ENCODE measurements at places on chromosomes 3 and 15.

GRCh38 chr15:84604826-84605553, 4.2 kb downstream of the ZSCAN2 start:
- no peak for DNase-seq

DNA sequence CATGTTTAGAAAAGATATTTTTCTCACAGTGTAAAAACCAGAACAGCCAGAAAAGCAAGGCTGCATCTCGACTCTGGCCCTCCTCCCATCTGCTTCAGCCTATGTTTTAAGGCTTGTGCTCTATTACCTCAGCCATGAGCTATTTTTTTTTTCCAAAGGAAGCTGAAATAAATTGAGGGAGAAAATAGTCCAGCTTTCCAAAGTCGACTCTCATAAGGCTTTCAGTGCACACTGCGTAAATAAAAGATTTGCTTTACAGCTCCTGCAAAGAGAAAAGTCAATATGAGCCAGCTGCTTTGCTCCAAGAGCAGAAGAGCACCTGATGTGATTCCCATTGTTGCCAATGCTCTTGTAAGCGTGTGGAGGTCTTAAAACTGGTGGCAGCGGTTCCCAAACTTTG, 26.7 kb downstream of the SCG3 start:
- DNase-seq = no peak

DNA sequence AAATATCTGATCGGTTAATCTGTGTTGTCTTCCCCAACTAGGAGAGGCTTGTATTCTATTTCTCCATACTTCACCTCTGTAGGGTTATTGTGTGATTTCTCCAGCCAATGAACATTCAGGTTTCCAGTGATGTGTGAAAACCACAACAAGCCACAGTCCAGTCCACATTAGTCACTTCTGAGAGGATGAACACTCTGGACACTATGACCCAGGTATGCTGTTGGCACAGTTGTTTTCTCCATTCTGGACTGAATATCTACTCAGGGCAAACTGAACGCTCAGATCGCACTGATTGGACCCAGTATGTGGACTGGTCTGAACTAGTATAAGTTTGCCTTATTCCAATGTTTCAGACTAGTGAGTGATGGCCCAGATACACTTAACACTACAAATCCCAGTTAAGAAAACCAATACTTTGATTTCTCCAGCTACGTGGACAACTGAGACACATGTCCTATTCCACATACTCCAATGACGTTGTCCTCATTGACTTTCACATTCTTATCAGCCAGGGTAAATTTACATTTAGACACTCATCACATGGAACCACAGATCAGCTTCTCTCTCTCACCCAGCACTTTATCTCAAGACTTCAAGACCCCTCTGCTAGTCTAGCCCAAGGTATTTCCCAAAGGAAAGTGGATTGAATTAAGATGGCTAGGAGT, 587.4 kb upstream of the SGO1 start:
- no peak for DNase-seq

- DNase-seq = no peak
These were observed 22.8 kb upstream of the FLNB start for GRCh38 chr3:57985176-57985983.

DNA sequence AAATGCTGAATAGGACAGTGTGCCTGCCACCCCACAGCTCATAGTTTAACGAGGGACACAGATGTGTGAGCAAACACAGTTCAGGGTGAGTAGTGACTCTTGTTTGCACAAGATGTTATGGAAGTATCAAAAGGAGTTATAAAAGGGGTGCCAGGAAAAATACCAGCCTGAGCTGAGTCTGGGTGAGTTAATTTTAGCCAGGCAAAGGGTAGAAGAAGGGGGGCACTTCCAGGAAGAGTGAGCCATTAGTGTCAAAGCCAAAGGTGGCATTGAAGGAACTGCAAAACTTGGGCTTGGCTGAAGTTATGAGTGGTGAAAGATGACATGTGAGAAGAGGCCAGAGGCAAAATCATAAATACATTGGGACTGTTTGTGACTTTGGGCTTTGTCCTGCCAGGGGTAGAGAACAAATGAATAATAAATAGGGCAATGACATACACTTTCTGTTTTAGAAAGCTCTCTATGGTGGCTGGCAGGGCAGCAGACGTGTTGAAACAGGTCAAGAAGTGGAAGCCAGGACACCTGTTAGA, 1.9 kb upstream of the SPPL2A start:
- no peak for DNase-seq

GRCh38 chr3:169250000-169250399, 413.5 kb downstream of the MECOM start:
- DNase-seq = no peak

GRCh38 chr15:47304656-47305055, 412.6 kb upstream of the SEMA6D start:
- DNase-seq = no peak

- DNase-seq = no peak
These were observed 116.0 kb downstream of the XXYLT1 start for GRCh38 chr3:195154793-195155535.

DNA sequence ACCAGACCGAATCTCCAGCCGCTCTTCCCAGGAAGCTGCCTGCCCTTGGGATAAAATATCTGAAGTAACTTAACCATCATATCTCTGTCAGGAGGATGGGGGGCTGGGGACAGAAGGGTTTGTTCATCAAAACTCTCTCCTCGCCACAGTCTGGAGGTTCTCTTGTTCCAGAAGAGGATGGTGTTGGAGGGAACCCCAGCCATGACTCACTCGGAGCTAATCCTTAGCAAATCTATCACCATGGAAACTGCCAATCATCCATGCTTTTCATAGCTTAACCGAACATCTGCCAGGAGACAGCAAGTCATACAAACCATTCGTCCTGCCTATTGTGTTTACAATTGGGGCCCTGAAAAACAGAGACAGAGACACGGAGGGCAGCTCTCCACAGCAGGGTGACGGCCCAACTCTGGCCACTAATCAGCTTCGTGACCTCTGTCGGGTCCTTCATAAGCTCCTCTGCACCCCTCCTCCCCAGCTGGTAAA, 73.8 kb upstream of the HEG1 start:
- no peak for DNase-seq

- DNase-seq = no peak
These were observed 76.6 kb downstream of the CPN2 start for GRCh38 chr3:194274424-194275085.

DNA sequence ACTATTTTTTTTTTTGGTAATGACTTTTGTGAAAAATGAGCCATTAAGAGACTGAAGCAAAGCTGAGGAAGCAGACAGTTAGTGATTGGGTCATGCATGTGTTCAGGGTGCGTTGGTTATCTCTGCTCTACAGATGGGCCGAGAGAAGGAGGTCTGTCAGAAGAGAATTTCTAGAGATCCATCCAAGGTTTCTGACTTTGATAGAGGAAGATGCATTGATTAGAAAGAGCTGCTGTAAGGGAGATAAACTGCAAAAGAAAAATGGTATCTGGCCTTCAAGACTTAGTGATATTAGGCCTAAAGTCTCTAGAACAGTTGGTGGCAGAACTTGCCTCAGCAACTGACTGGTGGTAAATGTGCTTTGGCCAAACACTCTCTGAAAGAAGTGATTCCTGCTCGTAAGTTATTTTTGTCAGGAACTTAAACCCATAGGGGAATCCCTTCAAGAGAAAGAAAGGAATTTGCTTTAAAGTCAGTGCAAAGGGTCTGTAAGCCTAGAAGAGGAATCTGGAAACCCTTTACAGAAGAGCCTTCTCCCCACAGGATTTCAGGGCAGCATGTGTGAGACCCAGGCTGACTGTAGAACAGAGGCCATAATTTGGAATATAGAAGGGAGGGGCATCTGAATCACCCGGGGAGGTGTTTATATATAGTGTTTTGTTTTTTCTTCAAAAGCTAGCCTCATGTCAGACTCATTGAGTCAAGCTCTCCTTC, 67.8 kb downstream of the OPA1 start:
- DNase-seq = no peak

- DNase-seq = no peak
These were observed 52.6 kb downstream of the CAPN3 start for GRCh38 chr15:42411884-42412283.

- DNase-seq = no peak
These were observed 215.4 kb downstream of the SNRPN start for GRCh38 chr15:25170113-25170731.

DNA sequence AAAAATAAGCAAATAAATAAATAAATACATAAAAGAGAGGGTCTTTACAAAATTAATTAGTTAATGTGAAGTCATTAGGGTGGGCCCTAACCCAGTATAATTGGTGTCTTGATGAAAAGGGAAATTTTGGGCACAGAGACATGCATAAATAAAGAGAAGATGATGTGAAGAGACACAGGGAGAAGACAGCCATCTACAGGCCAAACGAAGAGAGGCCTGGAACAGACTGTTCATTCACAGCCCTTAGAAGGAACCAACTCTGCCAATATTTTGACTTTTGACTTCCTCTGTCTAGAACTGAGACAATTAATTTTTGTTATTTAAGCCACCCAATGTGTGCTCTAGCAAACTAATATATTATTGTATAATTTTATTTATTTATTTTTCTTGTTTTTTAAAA, 29.6 kb upstream of the SELENOK start:
- DNase-seq = no peak

GRCh38 chr15:88106074-88106473, 150.5 kb downstream of the NTRK3 start:
- no peak for DNase-seq

GRCh38 chr3:134035836-134036235, 6.1 kb upstream of the SLCO2A1 start:
- DNase-seq = no peak

DNA sequence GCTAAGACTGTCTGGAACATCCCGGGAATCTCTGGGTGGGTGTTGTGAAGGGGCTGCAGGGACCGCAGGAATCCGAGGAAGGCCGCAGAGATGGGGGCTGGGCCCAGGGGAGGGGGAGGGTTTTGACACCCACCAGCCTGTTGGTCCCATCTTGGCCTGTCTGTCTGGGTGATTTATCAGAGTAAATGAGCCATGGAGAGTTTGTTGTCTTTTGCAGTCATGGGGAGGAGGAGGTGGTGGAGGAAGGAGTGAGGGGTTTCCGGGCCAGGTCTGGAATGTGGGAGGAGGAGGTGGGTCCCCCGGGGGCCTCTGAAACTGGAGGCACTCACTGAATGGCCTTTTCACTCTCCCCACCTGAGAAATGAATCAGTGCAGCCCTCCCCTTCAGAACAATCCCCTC, 11.5 kb downstream of the SEMA3F start:
- no peak for DNase-seq

DNA sequence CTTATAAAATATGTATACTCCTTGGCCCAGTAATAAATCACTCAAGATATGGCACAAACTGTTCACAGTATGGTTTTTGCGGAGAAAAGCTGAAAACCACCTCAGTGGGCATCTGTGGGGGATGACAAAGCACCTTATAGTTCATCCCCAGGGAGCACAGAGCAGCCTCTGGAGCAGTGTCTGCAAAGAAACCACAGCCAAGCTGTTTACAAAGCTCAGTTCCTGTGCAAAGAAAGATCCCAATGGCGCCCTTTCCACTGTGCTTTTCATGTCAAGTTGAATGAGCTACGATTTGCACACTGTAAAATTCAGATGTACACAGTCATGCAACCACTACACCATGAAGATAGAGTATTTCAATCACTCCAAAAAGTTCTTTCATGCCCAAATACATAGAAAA, 2.5 kb upstream of the EFCC1 start:
- no peak for DNase-seq

DNA sequence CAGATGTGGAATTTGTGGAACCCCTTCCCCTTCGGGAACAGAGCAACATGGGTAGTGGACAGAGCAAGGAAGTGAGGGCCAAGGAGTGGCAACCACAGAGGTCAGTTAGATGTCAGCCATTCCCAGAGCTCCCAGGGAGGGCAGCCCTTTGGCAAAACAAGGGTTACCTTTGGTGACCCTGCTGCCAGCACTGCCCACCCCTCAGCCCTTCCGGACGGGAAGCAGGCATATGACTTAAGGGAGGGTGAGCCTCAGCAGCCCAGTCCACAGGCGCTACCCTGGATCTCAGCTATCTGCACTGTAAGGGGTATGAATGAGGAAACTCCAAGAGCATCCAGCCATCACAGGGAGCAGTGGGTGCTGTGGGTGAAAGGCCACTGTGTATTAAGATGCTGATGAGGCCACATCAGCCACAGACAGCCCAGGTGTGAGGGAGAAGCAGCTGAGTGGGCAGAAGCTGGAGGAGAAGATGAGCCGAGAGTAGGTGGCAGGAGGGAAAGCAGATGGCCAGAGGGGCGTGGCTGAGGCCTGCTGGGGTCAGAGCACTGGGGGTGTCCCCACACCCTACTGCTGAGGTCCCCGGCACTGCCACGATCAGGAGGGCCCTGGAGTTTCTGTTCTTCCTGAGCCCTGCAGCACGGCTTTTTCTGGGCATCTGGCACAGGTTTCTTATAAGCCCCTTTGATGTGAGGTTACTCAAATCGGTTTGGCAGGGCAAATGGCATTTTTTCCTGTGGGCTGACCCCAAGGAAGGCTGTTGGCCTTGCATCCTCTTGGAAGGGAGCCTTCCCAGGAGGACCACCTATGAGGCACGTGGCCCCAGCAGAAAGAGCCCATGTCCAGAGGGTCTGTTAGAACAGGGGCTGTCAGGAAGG, 6.2 kb downstream of the PLA2G4D start:
- no peak for DNase-seq

- no peak for DNase-seq
These were observed 36.3 kb downstream of the TRIP4 start for GRCh38 chr15:64423970-64424369.
